ENCODE measurements at places on chromosomes 3 and 15. TPM values are rescaled to one million over a fixed set of nuclear protein-coding genes. Genes with fewer than 3 reads are reported as not detected.
A peak's percentile ranks its signal among the peaks of the same experiment; 100 is the strongest.

- H3K4me1 ChIP-seq: no peaks in the 10 kb centered on the region
- H3K27ac ChIP-seq: no peak overlapping the region
- H3K4me3 ChIP-seq: no peak overlapping the region
- DNase-seq: no peak
Measured at GRCh38 chr3:158918008-158918407, 116.2 kb downstream of the MFSD1 start.

The MORC1 gene
- total RNA-seq: not detected

DNA sequence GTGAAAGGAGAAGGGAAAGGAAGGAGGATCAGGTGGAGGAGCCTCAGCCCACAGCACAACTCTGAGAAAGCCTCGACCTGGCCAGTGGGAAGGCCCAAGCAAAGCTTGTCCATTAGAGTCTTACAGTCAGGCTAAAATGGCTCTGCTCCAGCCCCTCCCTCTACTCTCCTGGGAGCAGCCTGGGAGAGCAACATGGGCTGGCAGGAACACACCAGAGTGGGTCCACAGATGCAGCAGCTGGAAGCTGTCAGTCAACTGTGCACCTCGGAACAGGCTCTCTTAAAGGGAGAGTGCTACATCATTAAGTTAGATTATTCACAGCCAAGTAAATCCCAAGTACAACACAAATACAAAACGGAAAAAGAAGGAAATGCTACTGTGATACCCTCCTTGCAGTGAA is 98.0 kb upstream of the LIMD1 start:
- H3K36me3 ChIP-seq: peaks cover 66% of the 10 kb centered on the region
- H3K4me3 ChIP-seq: no peak overlapping the region
- no peak overlapping the region for H3K27ac ChIP-seq
- H3K27me3 ChIP-seq: no peaks in the 10 kb centered on the region
- DNase-seq: no peak

The PLA2G4E gene
- not detected for total RNA-seq

DNA sequence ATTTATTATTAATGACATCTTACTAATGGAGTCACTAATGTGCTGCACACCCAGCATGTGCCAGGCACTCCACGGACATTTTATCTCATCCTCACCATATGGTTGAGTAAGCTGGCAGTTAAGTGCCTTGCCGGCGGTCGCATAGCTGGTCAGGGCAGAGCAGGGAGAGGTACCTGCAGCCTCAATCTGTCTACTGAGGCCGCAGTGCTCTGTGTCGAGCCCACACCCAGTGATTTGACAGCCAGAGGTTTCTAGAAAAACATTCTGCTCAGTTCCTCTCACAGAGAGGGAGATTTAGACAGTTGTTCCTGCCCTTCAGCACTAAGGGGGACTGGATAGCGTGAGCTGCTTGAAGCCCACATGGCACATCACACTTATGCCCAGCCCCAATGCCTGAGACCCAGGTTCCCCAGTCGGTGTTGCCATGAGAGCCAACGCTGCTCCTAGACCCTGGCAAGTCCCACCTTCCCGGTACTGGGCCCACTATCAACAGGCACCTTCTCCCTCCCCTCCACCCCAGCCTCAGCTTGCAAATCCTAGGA is 2.6 kb downstream of the LIPC start:
- H3K4me3 ChIP-seq: no peak overlapping the region
- no peak overlapping the region for H3K27ac ChIP-seq
- H3K36me3 ChIP-seq: no peaks in the 10 kb centered on the region
- H3K27me3 ChIP-seq: no peaks in the 10 kb centered on the region
- DNase-seq: no peak

The CHRNA5 gene
- 1.3 TPM for total RNA-seq

DNA sequence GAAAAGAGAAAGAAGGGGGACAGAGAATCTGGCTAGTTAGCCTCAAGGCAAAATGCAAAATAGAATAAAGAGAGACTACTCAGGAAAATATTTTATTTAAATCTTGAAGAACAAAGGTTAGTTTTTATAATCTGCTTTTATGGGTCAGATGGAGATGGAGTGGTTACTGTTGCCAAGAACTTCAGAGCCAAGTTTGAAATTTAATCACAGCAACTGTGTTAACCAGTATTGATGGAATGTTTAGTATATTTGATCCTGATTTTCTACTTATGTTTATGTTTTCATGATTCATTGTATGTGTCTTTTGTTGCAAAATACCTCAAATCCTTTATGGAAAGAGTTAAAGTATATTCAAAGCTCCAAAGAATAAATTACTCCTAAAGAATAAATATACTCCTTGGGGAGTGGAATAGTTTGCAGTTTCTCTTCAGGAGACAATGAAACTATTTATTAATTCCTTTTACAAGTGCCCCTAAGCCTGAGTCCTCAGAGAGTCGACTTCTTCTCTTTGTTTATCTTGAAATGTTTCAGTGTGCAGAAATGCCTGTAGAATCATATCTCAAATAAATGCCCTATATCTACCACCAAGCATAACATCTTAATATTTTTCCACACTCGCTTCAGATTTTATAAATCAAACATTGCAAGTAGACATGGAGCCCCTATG is 60.9 kb upstream of the THSD4 start:
- no peaks in the 10 kb centered on the region for H3K36me3 ChIP-seq
- peaks cover 4% of the 10 kb centered on the region for H3K27me3 ChIP-seq
- H3K4me3 ChIP-seq: no peak overlapping the region
- H3K27ac ChIP-seq: no peak overlapping the region
- no peak for DNase-seq
- H3K4me1 ChIP-seq: no peaks in the 10 kb centered on the region

DNA sequence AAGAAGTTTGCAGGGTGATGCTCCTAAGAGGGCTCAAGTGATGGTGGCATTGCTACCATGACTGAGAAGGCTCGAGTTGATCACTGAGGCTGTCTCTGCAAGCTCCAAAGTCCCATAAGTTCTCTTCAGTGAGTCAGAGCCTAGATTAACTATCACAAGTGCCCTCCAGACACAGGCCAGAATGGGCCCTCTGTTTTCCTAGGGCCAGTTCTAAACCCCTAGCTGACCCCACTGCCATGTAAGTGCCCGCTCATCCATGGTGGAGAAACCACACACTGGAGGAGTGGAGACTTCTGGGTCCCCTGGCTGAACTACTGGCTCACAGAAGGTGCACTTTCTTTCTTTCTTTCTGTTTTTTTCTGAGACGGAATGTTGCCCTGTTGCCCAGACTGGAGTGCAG is 87.6 kb upstream of the WNT5A start:
- H3K27me3 ChIP-seq: peaks cover 2% of the 10 kb centered on the region
- H3K36me3 ChIP-seq: no peaks in the 10 kb centered on the region
- DNase-seq: no peak
- H3K4me3 ChIP-seq: no peak overlapping the region
- no peak overlapping the region for H3K27ac ChIP-seq

GRCh38 chr3:98603580-98603979 is 10.2 kb upstream of the CPOX start:
- no peak overlapping the region for H3K27ac ChIP-seq
- H3K4me1 ChIP-seq: no peaks in the 10 kb centered on the region
- DNase-seq: no peak
- H3K27me3 ChIP-seq: peaks cover 9% of the 10 kb centered on the region

The OR5H6 gene
- not detected for total RNA-seq

- H3K27ac ChIP-seq: peak overlapping the region; percentile 59
- H3K4me1 ChIP-seq: peaks cover 24% of the 10 kb centered on the region
- peaks cover 36% of the 10 kb centered on the region for H3K36me3 ChIP-seq
- no peaks in the 10 kb centered on the region for H3K27me3 ChIP-seq
- H3K4me3 ChIP-seq: peak overlapping the region; percentile 38
Measured at GRCh38 chr15:101175401-101175800, 76.4 kb downstream of the CHSY1 start.

DNA sequence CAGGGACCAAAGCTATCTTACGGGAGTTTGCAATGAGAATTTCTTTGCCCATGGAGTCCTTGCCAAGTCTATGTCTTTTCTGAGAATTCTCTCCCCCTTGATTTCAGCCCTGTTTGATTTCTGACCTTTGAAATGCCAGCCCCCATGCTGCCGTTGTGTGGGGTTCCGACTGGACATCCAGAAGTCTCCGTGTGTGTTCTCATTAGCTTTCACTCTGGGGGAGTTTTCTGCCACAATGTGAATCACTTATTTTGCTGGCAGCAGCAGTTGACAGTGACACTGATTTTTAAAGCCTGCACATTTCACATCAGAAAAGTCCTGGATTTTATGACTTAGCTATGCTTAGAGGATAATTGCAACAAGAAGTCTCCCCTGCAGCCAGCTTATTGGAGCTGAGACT is 98.4 kb upstream of the CTDSPL start:
- no peaks in the 10 kb centered on the region for H3K4me1 ChIP-seq
- no peak overlapping the region for H3K27ac ChIP-seq
- H3K4me3 ChIP-seq: no peak overlapping the region

DNA sequence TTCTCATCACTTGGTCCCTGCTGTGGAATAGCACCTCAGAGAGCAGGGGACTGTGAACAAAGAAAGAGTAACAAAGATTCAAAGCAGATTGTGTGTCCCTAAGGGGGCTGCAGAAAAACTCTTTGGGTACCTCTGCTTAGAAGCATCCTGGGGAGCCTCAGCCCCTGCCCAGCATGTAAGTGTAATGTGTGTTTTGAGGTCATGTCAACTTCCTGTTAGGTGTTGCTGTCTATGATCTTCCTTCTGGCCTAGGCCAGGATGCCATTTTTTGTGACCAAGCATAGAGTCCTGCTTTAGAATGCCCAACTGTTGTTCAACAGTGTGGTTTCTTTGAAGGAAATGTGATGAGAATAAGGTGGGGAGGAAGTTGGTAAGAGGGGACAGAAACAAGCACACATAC is 77.1 kb upstream of the BCL6 start:
- no peaks in the 10 kb centered on the region for H3K36me3 ChIP-seq
- DNase-seq: no peak
- peaks cover 1% of the 10 kb centered on the region for H3K27me3 ChIP-seq
- no peak overlapping the region for H3K27ac ChIP-seq
- H3K4me1 ChIP-seq: peaks cover 4% of the 10 kb centered on the region

DNA sequence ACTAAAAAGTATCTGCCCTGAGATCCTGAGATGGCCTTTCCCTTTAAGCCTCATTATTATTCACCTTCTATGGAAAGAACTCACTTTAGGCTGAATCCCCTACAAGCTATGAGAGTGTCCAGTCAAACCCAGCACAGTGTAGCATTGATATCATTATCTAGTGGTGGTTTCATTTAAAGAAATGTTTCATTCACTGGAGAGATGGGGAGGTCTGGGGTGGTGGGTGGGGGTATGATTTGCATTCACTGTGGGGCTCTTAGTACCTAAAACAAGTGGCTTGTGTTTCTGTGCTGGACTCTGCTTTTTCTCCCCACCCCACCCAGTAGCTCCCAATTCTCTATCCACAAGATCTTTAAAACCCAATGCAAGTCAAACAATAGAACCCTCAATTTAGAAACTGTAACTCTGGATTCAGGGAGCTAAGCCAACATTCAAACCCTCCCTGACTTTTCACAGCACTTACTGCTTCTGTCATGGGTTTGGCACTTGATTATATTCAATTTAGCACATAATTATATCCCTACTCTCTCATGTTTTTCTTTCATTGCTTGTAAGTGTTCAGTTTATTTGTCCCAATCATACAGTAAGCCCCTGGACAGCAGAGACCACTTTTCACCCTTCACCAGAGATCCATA is 310.5 kb upstream of the THBS1 start:
- DNase-seq: no peak
- H3K4me1 ChIP-seq: no peaks in the 10 kb centered on the region
- no peaks in the 10 kb centered on the region for H3K27me3 ChIP-seq
- H3K27ac ChIP-seq: no peak overlapping the region
- H3K36me3 ChIP-seq: no peaks in the 10 kb centered on the region

- no peak overlapping the region for H3K27ac ChIP-seq
- H3K27me3 ChIP-seq: no peaks in the 10 kb centered on the region
- DNase-seq: no peak
Measured at GRCh38 chr15:45425135-45425534, 46.8 kb upstream of the GATM start.

GRCh38 chr3:114558271-114558670 is 264.4 kb downstream of the TIGIT start:
- H3K27me3 ChIP-seq: no peaks in the 10 kb centered on the region
- DNase-seq: no peak
- H3K4me1 ChIP-seq: no peaks in the 10 kb centered on the region
- peaks cover 2% of the 10 kb centered on the region for H3K36me3 ChIP-seq

The OR5K2 gene
- not detected for total RNA-seq

DNA sequence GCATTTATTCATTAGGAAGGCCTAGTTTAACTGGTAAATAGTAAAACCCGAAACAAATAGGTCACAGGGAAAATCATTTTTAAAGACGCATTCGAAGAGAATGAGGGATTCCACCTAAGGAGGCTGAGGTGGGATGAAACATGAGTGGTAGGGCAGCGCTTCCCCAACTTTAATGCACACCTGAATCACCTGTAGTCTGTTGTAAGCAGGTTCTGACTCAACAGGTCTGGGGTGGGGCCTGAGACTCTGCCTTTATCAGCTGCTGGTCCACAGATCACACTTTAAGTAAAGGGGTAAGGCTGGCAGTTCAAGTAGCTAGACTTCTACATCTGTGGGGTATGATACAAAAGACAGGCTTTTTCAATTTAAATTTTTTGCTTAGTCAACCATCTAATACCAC is 223.5 kb upstream of the UBE2E2 start:
- peaks cover 7% of the 10 kb centered on the region for H3K4me1 ChIP-seq
- no peaks in the 10 kb centered on the region for H3K27me3 ChIP-seq
- no peak overlapping the region for H3K4me3 ChIP-seq
- DNase-seq: no peak
- H3K36me3 ChIP-seq: no peaks in the 10 kb centered on the region

DNA sequence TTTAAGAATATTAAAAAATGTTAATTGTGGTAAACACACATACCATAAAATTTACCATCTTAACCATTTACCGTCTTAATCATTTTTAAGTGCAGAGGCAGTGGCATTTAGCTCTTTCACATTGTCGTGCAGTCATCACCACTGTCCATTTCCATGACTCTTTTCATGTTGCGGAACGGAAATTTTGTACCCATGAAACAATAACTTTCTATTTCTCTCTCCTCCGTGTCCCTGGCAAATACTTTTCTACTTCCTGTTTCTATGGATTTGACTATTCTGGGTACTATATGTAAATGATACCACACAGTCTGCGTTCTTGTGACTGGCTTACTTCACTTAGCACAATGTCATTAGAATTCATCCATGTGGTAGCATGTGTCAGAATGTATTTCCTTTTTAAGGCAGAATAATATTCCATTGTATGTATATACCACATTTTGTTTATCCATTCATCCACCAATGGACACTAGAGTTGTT is 27.9 kb downstream of the AKAP13 start:
- H3K4me1 ChIP-seq: peaks cover 88% of the 10 kb centered on the region
- H3K36me3 ChIP-seq: peaks cover 13% of the 10 kb centered on the region
- H3K4me3 ChIP-seq: peak overlapping the region; percentile 70
- DNase-seq: no peak

- no peak for DNase-seq
- H3K4me1 ChIP-seq: peaks cover 6% of the 10 kb centered on the region
- H3K36me3 ChIP-seq: no peaks in the 10 kb centered on the region
- H3K27me3 ChIP-seq: no peaks in the 10 kb centered on the region
Measured at GRCh38 chr3:102176333-102177050, 258.3 kb upstream of the ZPLD1 start.

DNA sequence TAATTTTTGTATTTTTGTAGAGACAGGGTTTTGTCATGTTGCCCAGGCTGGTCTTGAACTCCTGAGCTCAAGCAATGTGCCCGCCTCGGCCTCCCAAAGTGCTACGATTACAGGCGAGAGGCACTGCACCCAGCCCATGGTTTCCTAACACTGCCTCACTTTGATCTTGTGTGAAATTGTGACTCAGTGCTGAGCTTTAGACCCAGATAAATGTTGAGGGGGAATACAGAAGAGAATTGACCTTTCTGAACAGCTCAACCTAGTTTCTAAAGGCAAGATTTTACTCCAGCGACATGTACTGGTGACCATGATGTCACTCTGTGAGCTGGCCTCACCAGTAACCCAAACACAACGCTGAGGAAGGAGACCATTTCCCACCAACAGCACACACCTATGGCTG is 73.5 kb downstream of the ATP1B3 start:
- H3K27ac ChIP-seq: no peak overlapping the region
- H3K4me1 ChIP-seq: peaks cover 5% of the 10 kb centered on the region
- peaks cover 18% of the 10 kb centered on the region for H3K36me3 ChIP-seq
- no peaks in the 10 kb centered on the region for H3K27me3 ChIP-seq
- no peak for DNase-seq
- H3K4me3 ChIP-seq: no peak overlapping the region

All from activated B cell treated with CpG ODN at 0.5 μM for 24 hours (primary cell).